ENCODE measurements at places on chromosomes 2 and 18. TPM values are rescaled to one million over a fixed set of nuclear protein-coding genes. Genes with fewer than 3 reads are reported as not detected.

Gene SERPINB10
- total RNA-seq = not detected

- no peaks in the 10 kb centered on the region for H3K27me3 ChIP-seq
- no peak for DNase-seq
- H3K27ac ChIP-seq = no peak overlapping the region
- no peak overlapping the region for H3K4me3 ChIP-seq
Observed at GRCh38 chr18:9287036-9287435, 47.5 kb upstream of the TWSG1 start.

Gene UGT1A4
- 3.3 TPM for total RNA-seq

GRCh38 chr2:37091873-37092272 is 7.6 kb downstream of the GPATCH11 start:
- no peak overlapping the region for H3K4me3 ChIP-seq
- H3K27me3 ChIP-seq = no peaks in the 10 kb centered on the region
- H3K36me3 ChIP-seq = peaks cover 11% of the 10 kb centered on the region
- DNase-seq = no peak
- no peaks in the 10 kb centered on the region for H3K4me1 ChIP-seq

DNA sequence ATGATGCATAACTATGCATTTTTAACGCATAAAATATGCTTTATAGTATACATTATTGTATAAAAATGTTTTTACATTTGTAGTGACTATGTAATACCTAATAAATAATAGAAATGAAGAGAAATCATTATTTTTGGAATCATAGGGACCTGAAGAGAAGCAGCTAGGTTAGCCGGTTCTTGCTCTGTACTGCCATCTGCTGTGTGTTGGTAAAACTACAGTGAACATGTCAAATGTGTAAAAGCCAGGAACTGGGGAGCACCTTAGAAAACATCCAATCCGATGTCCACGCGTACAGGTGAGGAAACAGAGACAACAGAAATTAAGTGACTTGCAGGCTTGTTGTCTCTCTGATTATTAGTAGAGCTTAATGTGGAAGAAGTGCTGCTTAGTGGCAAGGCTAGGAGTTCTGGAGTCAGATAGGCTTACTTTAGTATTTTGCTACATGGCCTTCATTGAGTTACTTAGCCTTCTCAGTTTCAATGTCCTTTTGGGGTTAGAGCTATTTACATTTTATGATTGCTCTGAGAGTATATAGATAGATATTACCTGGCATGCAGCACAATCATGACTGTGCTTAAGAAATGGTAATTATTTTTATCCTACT is 386.5 kb downstream of the DLGAP1 start:
- H3K36me3 ChIP-seq = no peaks in the 10 kb centered on the region
- H3K4me1 ChIP-seq = no peaks in the 10 kb centered on the region
- no peaks in the 10 kb centered on the region for H3K27me3 ChIP-seq

DNA sequence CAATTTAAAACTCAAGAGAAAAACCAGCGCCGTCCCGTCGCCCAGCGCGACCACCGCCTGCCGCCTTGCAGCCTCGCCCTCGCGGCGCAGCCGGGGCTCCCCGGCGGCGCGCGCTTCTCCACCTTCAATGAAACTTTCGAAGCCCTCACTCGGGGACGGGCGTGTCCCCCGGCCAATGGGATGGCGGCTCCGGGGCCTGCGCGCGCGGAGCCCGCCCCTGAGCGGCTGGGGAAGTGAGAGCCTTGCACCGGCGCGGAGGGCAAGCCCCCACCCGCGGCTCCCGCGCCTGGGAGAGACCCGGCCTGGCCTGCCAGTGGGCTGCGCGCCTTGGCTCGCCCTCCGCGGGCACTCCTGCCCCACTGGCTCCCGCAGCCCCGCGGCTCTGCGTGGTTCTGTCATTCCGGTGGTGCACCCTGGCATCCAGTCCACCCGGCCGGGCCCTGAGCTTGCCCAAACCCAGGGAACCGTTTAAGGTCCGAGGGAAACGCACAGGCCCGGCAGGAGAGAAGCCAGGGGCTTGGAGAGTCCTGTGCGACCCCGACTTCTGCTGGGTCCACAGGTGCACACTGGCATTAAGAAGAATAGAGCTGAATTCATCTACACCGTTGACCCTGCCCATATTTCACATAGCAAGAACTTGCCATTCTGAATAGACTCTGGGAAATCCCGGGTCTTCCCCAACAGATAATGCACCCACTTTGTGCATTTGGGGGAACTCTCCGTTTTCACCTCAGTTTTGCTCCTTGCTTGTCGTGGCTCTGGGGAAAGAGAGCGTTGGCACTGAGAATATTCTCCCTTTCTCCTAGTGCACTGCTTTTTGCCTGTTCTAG is at the start of gene PIEZO2:
PIEZO2 (minus strand) TSS at position 129 of the 830 bp plus-strand sequence. CDS start 981 bp downstream, outside the sequence.
- DNase-seq = peak; percentile 55
- H3K27me3 ChIP-seq = peaks cover 26% of the 10 kb centered on the region
- H3K27ac ChIP-seq = no peak within 1 kb of the TSS
- H3K4me3 ChIP-seq = peak within 1 kb of the TSS; percentile 12

DNA sequence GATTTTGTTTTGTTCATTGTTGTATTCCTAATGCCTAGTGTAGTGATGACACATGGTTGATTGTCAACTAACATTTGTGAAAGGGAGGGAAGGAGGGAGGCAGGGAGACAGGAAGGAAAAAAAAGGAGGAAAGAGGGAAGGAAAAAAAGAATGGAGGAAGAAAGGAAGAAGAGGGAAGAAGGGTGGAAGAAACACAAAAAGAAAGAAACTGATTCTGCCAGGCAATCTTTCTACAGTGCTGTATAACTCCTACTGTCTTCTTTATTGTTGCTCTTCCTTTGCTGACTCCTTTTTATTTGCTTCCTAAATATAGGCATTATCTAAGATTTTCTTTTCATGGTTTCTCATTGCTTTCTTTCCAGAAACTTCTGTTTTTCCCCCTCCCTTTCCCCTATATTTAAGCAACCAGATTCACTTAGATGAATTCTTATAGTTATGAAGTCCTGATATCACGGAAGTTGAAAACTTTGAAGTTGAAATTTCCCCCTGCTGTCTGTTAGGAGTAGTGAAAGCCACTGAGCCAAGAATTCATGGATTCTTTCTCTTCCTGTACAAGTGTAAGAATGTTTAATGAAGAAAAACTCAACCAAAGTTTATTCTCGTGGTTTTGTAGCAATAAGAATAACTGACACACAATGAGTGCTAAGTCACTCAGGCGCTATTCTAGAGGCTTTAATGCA is 305.1 kb upstream of the FSHR start:
- no peak overlapping the region for H3K27ac ChIP-seq
- no peak overlapping the region for H3K4me3 ChIP-seq
- H3K36me3 ChIP-seq = no peaks in the 10 kb centered on the region
- no peaks in the 10 kb centered on the region for H3K27me3 ChIP-seq
- no peaks in the 10 kb centered on the region for H3K4me1 ChIP-seq

GRCh38 chr2:197517150-197517549 is 1.3 kb downstream of the MOB4 start:
- H3K36me3 ChIP-seq = no peaks in the 10 kb centered on the region
- no peak overlapping the region for H3K4me3 ChIP-seq
- no peak overlapping the region for H3K27ac ChIP-seq
- H3K4me1 ChIP-seq = peaks cover 15% of the 10 kb centered on the region
- no peaks in the 10 kb centered on the region for H3K27me3 ChIP-seq
- no peak for DNase-seq

DNA sequence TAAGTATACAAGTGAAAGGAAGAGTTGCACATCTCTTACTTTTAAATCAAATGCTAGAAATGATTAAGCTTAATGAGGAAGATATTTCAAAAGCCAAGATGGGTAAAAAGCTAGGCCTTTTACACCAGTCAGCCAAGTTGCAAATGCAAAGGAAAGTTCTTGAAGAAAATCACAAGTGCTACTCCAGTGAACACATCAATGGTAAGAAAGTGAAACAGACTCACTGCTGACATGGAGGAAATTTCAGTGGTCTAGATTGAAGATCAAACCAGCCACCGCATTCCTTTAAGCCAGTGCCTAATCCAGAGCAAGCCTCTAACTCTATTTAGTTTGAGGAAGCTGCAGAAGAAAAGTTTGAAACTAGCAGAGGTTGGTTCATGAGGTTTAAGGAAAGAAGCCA is 79.1 kb downstream of the RBBP8 start:
- H3K27me3 ChIP-seq = no peaks in the 10 kb centered on the region
- H3K36me3 ChIP-seq = no peaks in the 10 kb centered on the region
- no peaks in the 10 kb centered on the region for H3K4me1 ChIP-seq
- H3K27ac ChIP-seq = no peak overlapping the region
- DNase-seq = no peak
